Activated CD4-positive, alpha-beta T cell treated with anti-CD3 and anti-CD28 coated beads, Interleukin-2, amount 50 U/mL, for 24 hours (primary cell): ENCODE measurements at places on chromosomes 12 and 14.

- DNase-seq, result no peak
Observed at GRCh38 chr12:76810671-76811419, 46.9 kb downstream of the ZDHHC17 start.

DNA sequence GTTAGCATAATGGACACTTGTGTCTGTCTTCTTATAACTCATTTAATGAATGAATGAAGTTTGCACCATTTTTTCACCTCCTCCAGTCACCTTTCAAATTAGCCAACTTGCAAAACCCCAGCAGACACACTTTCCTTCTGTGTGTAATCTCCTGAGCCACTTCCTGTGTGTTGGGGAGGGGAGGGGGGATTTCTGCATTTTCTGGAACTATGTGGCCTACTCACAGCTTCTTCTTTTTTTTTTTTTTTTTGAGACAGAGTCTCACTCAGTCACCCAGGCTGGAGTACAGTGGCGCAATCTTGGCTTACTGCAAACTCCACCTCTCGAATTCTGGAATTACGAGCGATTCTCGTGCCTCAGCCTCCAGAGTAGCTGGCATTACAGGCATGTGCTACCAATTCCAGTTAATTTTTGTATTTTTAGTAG is 4.1 kb upstream of the SERPINA1 start:
- DNase-seq, result no peak

DNA sequence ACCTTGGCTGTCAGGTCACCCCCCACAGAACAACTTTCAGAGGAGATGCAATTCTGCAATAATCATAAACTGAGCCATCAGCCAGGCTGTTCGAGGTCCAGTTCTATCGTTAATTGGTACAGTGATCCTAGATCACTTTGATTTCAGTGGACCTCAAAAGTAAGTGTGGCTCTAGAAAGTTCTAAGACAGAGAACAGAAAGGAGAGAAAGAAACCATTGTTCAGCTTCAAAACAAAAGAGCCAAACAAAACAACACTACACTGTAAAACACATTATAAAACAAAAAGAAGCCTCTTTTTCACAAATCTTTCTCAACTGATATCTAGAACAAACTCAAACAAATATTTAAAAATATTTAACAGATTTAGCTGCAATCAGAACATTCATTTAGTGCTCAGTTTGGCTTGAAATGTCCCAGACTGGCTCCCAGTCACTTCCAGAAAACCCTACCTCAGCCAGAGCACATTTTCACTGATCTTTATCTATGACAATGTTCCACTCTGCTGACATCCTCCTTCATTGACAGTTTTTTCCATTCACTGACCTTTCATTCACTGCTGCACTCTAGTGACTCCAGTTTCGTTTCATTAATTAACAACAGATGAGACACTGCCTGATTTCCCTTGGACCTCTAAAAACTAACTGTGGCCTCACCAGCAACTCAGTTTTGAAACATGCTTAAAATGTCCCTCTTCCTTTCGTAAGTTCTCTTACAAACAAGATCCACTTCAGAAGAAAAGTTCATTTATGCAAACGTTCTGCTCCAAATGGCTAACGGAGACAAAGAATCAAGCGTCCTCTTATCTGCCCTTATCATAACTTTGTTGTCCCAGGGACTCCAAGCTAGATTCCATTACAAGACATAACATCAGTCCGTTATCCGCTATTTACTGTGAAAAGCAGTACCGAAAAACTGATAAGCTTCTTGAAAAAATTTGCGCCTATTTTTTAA is 56.8 kb downstream of the DUSP16 start:
- DNase-seq, result peak; percentile 46

DNA sequence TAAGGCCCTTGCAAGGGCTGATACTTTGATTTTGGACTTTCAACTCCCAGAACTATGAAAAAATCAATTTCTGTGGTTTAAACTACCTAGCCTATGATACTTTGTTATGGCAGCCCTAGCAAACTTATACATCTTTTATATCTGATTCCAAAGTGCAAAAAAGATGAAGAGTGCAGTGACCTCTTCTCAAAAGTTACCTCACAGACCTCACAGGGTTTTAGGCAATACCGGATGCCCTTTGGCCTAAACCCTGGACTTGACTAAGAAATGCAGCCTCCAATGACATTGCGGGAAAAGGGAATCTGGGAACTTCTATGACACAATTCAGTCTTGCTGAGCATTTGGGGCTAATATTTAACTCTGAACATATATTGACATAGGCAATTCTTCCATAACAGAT is 63.3 kb downstream of the IGF1 start:
- DNase-seq, result no peak

DNA sequence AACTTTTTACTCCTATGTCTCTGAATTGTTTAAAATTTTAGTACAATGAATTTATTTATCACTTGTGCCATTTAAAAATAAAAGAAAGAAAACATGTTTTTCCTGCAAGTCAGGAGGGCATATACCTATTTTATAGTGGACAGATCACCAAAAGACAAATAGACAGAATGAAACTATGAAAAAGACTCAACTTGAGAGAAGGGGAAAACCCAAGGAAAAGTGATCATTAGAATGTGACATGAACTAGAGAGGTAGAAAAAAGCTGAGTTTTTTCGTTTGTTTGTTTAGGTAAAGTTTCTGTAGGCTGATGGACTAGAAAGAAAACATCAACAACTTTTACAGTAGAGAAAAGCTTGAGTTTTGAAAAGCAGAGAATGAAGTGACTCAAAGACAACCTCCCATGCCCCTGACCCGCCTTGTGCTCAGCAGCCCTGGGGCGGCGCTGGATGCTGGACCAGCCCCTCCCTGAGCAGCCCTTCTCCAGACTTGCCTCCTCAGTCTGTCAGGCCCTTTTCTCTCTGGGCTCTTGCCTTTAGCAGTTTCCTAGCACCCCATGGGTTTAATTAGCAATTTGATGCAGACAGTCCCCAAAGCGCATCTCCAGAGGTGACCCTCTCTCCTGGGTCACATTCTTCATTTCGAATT is 95.1 kb upstream of the ARID2 start:
- no peak for DNase-seq
